Stimulated activated CD4-positive, alpha-beta T cell treated with anti-CD3 and anti-CD28 coated beads, TNF-alpha, amount 100 ng/mL, for 1 hour (primary cell): ENCODE measurements at places on chromosomes 3 and 15.

- DNase-seq = no peak
These were observed 58.2 kb upstream of the OXTR start for GRCh38 chr3:8827641-8828040.

DNA sequence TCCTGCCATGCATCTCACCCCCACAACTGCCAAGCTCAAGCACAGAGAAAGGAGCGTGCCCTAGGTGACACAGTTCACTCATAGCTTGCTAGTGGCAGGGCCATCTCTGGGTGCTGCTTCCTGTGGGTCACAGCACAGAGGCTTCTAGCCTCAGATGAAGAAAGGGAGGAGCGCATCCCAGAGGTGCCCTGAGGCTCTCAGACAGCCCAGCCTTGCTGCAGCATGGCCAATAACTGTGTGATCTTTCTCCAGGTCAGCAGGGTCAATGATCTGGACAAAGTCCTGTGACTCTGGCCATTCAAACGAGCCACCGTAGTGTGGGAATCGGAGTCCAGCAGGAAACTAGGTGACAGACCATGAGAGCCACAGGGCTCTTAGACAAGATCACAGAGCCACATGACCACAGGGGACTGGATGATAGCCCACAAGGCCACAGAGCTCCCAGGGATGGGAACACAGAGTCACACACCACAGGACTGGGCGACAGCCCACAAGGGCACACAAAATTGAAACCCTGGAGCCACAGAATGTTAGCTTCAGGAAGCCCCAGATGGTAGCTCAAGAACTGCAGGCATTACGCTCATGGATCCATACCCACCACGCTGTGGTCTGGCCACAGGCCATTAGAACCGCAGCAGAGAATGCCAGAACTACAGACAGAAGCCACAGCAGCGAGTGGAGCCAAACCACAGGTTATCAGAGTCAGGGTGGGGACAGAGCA lies 25.9 kb upstream of the GRIP2 start:
- no peak for DNase-seq

DNA sequence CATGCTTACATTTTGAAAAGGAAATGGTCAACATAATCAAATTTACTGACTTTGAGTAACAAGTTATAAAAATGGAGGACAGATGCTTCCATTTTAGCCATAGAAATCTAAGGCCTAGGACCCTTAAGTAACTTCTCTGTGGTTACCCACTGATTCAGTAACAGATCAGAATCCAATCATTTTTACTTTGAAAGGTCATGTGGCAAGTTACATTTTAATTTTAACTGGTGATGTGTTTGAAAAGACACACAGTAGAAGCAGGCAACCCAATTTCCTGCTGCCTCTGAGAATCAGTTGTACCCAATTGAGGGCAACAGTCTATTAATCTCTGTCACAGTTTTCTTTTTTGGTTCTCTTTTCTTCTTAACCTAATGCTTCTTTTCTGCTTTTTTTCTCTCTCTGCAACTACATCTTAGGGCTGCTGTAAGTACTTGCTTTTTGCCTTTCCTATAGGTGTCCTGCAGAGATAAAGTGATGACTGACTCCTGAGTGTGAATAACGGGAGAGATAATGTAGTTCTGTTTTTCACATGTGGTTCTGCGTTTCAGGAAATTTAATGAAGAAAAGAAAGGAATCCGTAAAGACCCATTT lies 3.3 kb downstream of the ZWILCH start:
- no peak for DNase-seq

DNA sequence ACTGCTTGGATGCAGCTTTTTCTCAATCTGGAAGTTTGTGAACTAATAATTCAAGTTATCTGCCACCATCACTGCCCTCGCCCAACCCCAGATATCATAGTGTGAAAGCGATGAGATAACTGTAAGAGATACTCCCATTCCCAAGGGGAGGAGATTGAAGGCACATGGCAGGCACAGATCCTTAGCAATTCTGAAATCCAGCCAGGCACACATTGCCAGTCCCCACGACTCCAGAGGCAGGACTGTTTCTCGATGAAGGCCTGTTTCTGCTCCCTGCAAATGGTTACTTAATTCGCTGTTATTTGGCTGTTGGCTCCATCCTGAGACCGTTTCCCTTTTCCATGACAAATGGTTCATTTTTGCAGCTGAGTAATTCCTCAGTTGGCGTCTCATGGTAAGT lies 63.2 kb upstream of the NEDD4 start:
- DNase-seq = no peak

DNA sequence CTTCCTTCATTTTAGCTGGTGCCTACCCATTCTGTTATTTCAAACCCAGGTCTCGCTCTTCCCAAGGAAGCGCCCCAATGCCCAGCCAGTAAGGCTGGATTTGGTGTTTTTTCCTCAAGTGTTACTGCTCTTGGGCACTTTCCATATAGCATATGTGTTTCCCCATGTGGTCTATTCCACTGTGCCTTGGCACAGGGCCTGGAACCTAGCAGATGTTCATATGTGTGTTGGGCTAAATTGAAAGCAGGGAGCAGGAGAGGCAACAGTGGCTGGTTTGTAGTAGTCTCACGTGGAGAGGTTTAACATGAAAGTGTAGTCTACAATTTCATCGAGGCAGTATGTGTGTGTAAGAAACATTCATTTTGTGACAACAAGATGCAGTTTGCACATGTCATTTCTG lies 48.2 kb upstream of the TEX264 start:
- no peak for DNase-seq

DNA sequence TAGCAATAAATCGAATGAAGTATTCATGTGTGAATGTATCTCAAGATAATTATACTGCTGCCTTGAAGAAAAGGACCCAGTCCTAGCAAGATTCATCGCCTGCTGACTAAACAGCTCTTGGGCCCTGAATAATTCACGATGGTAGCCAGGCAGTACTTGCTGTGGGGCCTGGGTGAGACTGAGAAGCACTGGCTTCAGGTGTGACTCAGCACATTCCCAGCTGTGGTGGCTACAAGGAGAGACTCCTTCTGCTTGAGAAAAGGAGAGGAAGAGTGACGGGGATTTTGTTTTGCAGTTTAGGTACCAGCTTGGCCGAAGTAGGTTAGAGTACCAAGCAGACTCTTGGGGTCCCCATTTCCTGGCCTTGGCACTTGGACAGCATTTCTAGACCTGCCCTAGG lies 47.6 kb upstream of the CD200R1L start:
- no peak for DNase-seq
